ENCODE measurements at places on chromosomes 1 and 21.

GRCh38 chr1:10494754-10495474 is 20.2 kb downstream of the PEX14 start:
- DNase-seq: peak; percentile 54

- no peak for DNase-seq
Observed at GRCh38 chr1:220878191-220879075, 810 bp upstream of the HLX start.

- no peak for DNase-seq
Observed at GRCh38 chr1:150558303-150558704, 9.1 kb downstream of the ADAMTSL4 start.

- peak; percentile 74 for DNase-seq
Observed at GRCh38 chr1:204198348-204199340, 2.4 kb upstream of the KISS1 start.

GRCh38 chr1:170836141-170836540 is 99.2 kb upstream of the MROH9 start:
- DNase-seq: no peak

- no peak for DNase-seq
Observed at GRCh38 chr1:114023377-114023776, 44.1 kb downstream of the OLFML3 start.

GRCh38 chr1:30418939-30419720 is 304.3 kb downstream of the MATN1 start:
- no peak for DNase-seq

DNA sequence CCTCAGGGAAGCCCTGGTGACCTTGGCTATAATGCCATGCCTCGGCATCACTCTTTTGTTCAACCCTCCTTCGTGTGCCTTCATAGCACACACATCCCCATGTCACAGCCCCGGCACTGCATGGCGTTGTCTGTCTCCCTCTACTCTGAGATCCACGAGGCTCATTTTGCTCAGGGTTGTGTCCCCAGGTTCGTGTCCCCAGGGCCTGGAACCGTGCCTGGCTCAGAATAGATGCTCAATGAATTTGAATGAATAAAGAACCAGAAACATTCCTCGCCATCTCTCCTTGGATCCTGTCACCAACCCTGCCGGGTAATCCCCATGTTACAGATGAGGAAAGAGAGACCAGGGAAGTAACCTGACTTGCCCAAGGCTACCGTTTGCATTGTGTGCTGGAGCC is 177.3 kb downstream of the PTPRU start:
- no peak for DNase-seq

DNA sequence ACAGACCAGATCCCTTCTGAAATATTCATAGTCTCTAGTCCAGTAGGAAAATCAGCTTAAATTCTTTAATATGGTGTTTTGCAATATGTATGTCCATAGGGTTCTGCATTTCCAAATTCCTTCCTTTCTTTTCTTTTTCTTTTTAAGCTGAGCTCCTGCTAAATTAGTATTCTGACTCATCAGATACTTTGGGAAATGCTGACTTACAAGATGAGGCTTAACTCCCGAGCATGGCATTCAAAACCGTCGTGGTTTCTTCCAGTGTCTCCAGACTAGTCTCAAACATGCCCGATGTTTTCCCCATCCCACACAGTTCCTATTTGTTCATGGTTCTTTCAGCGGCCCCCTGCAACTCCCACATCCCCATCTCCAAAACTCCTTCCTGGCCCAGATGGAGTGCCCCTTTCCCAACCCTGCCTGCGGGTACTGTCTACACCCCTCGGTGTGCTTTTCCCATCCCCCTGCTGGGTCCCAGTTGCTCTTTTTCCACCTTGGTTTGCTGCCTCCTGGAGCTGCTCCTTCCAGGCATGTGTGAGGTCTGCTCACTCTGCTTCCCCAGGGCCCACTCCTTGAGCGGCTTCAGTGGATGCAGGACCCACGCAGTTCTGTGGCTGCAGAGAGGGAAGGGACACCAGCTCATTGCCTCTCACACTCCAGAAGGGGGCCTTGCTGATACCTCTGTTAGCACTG is 19.5 kb upstream of the ETV3 start:
- DNase-seq: no peak

DNA sequence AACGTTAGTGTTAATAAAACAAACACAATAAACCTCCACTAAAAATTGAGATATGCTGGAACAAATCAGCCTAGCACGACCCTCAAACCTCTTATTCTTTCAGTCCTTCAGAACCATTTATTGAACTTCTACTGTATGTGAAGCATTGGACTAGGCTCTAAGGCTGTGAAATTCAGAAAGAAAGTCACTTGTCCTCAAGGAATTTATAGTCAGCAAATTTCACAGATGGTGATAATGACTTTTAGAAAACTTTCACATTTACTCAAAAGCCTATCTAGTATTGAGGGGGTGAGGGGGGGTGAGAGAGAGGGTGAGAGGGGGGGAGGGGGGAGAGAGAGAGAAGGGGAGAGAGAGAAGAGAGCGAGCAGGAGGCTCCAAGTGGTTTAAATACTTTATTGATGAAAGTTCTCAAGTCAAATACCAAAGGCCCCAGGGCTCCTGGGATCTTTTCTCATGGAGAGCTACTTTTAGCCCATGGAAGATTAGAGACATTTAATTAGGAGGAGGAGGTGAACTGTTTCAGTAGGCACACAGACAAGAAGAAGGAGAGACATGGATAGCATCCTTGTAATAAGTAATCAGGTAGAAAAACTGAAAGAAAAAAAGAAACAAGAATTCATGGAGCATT is 66.3 kb upstream of the SSX2IP start:
- no peak for DNase-seq

- DNase-seq: no peak
Observed at GRCh38 chr1:214943054-214943453, 139.5 kb upstream of the KCNK2 start.

DNA sequence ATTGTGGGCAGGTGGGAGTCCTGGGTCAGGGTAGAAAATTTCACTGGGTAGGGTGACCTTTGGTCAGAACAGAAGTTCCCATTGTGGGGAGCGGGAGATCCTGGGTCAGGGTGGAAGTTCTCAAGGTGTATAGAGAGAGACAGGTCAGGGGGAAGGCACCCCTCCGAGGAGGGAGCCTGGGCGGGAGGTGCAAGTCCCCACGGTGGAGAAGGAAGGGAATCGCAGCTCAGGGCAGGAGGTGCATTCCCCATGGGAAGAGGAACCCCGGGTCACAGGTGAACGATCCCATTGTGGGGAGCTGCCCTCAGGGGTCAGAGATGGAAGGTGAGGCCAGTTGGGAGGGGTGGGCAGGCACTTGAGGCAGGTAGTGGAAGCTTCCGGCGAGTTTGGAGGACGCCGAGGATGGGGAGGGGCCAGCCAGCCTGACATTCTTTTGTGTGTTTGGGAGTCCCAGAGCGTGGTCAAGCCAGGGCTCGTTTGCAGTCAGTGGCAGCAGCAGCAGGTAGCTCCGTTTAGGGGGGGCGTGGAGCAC is 637 bp downstream of the LYPLA2 start:
- DNase-seq: no peak
